ENCODE measurements at places on chromosomes 3 and 15.

GRCh38 chr3:46092702-46093080, 65.4 kb upstream of the XCR1 start:
- DNase-seq: no peak

GRCh38 chr3:170506556-170506955, 79.3 kb downstream of the SLC7A14 start:
- no peak for DNase-seq

GRCh38 chr3:130838898-130839600, 54.8 kb upstream of the ATP2C1 start:
- no peak for DNase-seq

GRCh38 chr3:139982404-139982803, 47.4 kb downstream of the CLSTN2 start:
- no peak for DNase-seq

- DNase-seq: no peak
These were observed 80.4 kb upstream of the ZBTB20 start for GRCh38 chr3:115227461-115227860.

DNA sequence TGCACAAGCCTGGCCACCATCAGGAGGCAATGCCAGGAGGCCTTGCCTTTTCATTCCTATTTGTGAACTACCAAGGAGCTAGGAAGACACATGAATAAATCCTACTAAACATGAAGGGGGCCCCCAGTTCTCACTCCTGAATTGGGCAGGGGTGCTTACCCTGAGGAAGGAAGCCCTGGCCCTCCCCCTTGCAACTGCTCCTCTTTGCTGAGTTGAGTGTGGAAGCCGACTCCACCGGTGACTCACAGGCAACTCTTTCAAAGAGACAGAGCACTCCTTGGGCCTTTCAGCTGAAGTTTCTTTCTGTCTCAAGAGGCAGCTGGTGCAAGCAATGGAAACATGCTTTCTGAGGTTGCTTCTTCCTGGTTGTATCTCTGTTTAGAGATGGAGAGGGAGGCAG, 1.7 kb downstream of the GABRG3 start:
- DNase-seq: no peak

DNA sequence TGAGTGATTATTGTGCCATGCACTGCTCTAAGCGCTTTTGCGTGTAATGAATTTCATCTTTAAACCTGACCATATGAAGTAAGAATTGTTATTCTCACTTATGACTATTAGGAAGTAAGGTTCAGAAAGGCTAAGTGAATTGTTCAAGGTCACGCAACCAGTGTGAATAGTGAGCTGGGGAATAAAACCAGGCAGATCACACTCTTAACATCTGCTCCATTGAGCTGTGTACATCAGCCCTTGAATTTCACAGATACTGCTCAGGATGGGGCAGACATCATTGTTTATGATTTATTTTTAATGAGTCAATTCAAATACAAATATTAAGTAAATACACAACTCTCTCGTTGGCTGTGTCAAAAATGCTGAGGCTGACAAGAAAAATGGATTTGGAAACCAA, 184.5 kb downstream of the FNDC3B start:
- DNase-seq: no peak

DNA sequence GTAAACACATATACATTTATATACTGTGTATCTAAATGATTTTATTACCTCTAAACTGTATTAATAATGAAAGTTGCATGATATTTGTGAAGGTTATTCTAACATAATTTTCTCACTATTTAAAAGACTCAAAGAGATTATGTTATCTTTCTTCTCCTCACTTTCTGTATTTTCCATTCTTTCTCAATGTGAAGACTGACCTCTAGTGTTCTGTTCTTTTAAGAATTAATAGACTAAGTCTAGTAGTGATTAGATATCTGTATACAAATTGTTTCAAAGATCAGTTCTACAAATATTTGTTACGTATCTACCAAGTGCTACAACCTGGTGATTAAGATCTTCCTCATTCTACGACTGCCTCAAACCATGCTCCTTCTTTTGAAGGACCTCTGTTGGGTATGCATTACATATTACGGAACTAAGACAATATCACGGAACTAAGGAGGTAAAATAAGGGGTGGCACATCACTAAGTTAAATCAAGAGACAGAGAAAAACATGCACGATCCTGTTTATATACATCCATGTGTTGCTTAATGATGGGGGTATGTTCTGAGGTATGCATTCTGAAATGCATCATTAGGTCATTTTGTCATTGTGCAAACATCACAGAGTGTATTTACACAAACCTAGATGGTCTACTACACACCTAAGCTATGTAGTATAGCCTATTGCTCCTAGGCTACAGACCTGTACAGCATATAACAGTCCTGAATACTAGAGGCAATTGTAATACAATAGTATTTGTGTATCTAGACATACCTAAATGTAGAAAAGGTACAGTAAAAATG, 161.5 kb upstream of the KBTBD8 start:
- no peak for DNase-seq

GRCh38 chr15:74425630-74426029, 8.1 kb downstream of the SEMA7A start:
- no peak for DNase-seq

- no peak for DNase-seq
These were observed 102.5 kb downstream of the MESD start for GRCh38 chr15:80887148-80887547.

GRCh38 chr3:24956613-24957012, 462.0 kb upstream of the THRB start:
- no peak for DNase-seq

DNA sequence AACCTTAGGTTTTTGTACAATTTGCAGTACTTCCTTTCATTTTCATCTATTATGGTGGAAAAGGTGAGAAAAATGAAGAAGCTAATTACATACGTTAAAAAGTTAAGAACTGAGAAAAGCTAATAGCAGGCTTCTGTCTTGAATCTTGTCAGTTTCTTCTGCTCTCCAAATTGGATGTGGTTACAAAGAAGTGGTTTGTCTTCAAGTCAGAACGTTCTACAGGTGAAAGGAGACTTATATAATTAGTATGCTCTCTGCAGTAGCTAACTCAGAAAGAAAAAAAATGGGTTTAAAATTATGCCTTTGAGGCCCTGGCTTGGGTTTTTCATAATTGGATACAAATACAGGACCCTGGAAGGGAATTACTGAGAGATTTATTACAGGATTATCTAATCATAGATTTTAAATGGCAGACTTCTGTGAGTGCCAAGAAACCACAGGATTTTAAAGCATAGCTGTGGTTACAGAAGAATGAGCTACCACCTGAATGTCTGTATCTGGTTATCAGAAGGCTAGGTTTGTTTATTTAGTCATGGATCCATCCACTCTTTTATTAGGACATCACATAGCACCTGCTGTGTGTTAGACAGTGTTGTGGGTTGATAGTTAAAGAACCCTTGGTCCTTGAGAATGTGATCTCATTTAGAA, 528.1 kb upstream of the MCTP2 start:
- no peak for DNase-seq

GRCh38 chr3:53226142-53226840, 29.5 kb downstream of the TKT start:
- no peak for DNase-seq

DNA sequence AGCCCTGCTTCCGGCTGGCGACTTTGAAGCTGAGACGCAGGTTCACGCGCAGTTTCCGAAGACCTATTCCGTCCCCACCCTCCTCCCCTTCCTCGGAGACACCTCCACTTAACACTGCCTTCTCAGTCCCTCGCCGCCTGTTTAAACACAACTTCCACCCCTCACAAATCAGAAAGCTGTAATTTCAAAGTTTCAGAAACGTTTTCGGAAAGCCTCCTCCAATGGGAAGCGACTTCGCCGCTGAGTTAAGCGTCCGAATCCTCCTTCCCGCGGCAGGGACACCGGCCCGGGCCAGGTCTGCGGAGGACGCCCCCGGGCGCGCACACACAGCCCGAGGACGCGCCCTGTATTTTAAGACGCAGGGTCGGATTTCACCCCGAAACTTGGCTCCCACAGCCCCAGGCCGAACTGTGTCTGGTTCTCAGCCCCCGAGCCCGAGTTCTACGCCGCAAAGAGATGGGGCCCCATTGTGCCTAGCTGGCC, 559 bp upstream of the LRRN1 start:
- DNase-seq: no peak

DNA sequence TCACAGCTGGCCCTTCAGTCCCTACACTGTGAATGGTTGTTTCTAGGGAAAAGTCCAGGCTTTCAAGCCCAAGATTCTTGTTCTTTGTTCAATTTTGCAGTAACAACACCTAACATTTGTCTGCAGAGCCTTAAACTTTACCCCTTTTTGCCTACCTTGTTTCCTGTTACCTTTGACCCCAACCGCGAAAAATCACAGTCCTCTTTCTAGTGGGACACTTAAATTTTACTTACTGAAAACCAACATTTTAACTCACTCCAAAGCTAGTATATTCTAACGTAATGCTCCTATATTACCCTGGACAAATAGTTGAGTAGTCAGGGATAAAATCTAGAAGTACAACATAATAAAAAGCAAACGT, 649 bp upstream of the PIK3CB start:
- DNase-seq: no peak

GRCh38 chr3:28326458-28326926, 22.0 kb upstream of the ZCWPW2 start:
- no peak for DNase-seq

GRCh38 chr3:61948699-61949305, 387.4 kb downstream of the PTPRG start:
- DNase-seq: no peak

- peak; percentile 96 for DNase-seq
These were observed at the start of gene SLC38A3 for GRCh38 chr3:50204804-50205412. TSS of gene SLC38A3 (plus strand) at chr3:50205271. CDS start at chr3:50214200, 8,929 bp downstream.

- DNase-seq: no peak
These were observed 448.6 kb upstream of the GOLIM4 start for GRCh38 chr3:168544097-168544957.

DNA sequence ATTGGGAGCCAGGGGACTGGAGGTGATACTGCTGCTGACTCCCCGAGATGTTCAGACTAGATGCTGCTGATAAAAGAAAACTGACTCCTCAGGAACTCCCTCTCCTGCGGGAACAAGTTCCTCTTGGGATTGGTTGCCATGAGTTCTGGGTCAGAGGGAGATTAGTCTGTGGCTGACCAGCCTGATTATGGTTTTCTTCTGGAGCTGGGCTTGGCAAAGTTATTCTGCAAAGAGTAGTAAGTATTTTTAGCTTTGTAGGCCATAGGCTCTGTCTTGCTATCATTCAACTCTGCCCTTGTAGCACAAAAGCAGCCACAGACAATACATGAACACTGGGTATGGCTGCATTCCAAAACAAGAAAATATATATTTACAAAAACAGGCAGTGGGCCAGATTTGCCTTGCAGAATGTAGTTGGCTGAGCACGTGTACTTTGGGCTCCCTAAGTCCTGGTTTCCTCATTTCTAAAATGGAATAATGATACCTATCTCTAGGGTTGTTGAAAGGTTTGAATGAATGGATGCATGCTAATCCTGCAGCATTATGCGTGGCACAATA, 796.8 kb downstream of the AGBL1 start:
- no peak for DNase-seq

DNA sequence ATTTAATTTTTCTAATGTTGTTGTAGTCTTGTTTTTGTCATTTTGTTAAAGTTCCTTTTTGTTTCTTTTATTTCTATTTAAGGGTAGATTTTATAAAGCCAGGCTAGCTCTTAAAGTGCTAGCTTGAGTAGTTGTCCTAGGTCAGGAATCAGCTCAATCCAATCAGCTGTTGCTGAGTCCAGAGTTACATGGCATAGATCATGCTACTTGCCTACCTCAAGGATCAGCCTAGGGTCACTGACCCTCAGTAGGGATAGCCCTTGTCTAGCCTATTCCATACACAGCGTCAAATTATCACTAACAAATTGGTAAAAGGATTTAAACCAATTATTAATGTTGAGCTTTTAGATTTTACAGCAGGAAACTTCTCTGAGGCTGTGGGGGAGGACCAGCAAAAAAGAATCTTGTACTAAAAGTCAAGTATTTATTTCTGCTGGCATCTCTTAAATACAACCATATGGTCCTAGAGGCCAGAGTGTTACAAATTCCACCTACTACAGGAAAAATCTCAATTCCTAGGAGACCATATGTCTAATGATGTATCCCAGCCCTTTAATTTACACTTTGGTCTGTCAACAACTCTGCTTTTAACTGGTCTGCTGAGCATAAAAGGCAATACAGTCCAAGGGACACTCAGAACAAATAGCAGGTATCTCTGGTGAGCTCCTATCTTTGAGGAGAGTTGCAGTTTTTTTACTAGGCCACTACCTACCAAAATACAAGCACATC, 138.3 kb upstream of the PTPRG start:
- no peak for DNase-seq

GRCh38 chr3:127714125-127714571, 41.4 kb downstream of the ABTB1 start:
- DNase-seq: no peak

- DNase-seq: no peak
These were observed 163.2 kb upstream of the P2RY1 start for GRCh38 chr3:152671446-152672319.

All from D721Med (cell line).